ENCODE measurements at places on chromosomes 7 and 10.

GRCh38 chr7:24793982-24794648 lies 36.9 kb upstream of the GSDME start:
- no peak for DNase-seq

- no peak for DNase-seq
Measured at GRCh38 chr10:89278034-89278535, 23.8 kb upstream of the IFIT2 start.

DNA sequence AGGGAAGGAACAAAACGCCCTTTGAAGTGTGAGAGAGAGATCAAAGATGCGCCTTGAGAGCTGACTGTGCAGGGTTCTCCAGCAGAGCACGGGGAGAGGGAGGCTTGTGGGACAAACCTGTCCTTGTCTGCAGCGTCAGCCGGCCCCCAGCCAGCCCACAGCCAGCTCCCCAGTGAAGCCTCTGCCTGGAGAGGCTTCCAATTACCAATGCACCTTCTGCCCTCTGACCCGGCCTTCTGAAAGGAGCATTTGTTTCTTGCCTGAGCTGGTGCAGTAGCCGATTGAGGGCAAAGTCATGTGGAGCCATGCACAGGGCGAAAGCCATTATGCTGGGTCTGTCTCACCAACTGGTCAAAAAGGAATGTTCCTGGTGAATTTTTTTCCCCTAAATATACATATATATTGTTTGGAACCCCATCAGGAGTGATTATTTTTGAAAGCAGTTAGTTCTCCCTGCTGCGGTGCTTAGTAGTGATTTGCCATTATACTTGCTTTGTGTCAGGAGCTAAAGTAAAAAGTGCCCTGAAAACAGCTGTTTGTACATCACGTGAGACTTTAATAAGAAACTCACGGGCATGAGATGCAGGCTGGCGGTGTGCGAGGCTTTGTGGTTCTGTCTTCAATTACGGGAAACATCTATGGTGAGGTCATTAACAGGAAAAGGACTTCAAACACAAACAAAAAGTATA lies 268.6 kb downstream of the KLF6 start:
- no peak for DNase-seq

DNA sequence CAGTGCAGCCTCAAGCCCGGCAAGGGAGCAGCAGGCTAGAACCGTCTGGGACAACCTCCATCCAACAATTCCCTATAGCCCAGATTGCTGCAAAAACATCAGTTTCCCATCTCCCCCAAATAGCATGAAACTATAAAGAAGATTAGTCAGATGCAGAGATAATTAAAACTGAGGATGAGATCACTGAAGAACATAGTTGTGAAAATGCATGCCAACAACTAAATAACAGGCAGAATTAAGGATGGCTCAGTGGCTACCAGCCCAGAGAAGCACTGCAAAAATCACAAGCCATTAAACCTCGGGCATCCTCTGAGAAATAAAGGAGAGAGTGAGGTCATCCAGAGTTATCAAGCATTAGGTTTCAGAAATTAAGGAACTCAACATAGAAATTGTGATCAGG lies 427.1 kb downstream of the TNS3 start:
- no peak for DNase-seq

GRCh38 chr7:2402687-2403013 lies 761 bp upstream of the CHST12 start:
- no peak for DNase-seq

GRCh38 chr7:80060218-80060806 lies 74.3 kb upstream of the GNAI1 start:
- DNase-seq: no peak

DNA sequence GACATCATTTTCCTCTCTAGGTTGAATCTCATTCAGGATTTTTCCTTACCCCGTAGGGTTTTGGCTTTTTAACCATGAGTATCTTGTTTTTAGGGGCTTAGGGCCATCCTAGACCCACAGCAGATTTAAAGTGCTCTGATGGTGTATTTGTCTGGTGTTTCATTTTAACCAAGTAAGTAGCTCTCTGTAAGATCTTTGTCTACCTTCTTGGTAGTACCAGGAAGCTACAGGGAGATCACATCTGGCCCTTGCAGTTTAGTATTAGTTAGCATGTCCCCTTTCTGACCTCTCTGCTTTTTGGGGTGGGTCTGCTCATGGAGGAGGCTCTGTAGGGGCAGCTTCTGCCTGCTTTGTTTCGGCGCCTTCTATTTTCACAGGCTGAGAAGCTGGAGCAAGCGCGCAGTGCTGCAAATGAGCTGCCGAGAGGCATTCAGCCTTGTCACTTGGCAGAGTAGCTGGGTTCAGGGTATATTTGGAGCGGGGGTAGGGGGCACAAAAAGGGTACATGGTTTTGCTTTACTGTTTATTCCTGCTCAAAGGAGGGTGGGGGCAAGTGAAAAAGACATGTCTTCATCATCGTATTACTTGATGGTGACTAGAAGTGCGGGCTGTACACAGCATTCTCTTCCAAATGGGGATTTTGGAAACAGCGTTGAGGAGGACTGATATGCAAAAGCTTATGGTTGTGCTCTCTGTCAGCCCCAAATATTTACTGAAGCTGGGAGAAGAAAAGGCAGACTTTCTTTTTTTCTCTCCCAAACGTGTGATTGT lies 146.3 kb downstream of the CELF2 start:
- DNase-seq: no peak

- no peak for DNase-seq
Measured at GRCh38 chr7:133552079-133552478, 299.2 kb downstream of the EXOC4 start.

DNA sequence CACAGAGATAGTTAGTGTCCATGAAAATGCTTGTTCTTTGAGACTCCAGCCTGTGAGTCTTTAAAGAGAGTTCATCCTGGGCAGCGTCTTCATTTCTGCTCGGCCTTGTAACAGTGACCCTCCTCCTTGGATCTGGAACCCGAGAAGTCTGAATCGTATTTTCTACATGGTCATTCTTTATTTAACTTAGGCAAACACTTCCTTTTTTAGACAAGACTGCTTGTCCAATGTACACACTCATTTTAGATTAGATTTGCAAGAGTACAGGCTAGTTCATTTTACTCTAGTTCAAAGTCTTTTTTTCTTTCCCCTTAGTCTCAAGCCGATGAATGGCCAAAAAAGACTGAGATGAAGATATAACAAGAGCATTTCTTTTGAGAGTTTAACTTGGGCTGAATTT lies 133.5 kb downstream of the CHN2 start:
- no peak for DNase-seq

DNA sequence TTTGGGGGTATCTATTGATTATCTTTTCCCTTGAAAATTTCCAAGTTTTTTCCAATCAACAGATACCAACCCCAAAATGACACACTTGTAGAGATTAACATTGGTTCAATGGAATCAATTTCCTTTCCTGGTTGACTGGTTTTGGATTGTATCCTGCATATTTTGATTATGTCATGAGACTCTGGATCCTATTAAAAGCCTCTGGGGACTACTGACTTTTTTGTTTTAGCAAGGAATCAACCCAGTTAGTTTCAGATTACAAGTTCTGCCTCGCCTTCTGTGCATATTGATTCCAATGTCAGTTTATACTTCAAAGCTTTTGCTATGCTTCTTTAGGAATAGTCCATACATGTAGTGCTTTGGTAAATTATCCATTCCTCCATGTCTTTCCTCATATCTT lies 29.2 kb downstream of the COPG2 start:
- DNase-seq: no peak

DNA sequence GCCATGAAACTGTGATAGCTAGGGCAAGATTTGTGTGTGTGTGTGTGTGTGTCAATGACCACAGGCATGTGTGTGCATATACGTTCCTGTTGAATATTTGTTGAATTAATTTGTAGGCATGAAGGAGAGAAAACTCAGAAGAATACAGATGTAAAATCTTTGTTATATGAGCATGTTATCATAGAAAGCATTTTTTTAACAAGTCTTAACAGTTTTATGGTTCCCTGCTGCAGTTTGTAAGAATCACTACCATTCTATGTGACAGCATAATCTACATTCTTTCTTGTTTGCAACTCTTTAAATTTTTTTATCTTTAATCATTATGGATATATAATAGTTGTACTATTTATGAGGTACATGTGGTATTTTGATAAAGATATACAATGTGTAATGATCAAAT lies 130.3 kb downstream of the CD36 start:
- no peak for DNase-seq

DNA sequence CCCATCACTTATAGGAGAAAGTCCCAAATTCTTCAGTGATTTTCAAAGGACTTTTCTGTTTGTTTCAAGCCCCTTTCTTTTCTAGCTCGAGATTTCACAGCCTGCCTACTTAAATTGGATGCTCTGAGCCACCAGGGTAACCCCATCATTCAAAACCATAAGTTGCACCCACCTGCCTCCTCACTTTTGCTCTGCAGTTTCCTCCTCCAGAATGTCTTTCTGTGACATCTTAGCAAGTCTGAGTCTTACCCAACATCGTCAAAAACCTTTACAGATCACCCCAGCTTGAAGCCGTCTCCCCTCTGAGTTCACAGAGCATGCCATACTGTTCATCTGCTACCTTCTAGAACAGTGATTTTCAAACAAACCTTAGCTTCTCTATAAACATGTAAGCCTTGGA lies 64.3 kb upstream of the CACNB2 start:
- no peak for DNase-seq

GRCh38 chr7:441684-442421 lies 77.8 kb downstream of the PDGFA start:
- DNase-seq: no peak

GRCh38 chr10:75208181-75208580 lies 2.4 kb upstream of the VDAC2 start:
- DNase-seq: no peak

GRCh38 chr10:26472492-26472778 lies 34.3 kb downstream of the APBB1IP start:
- DNase-seq: no peak

GRCh38 chr10:131277969-131278368 lies 33.6 kb downstream of the TCERG1L start:
- DNase-seq: no peak

DNA sequence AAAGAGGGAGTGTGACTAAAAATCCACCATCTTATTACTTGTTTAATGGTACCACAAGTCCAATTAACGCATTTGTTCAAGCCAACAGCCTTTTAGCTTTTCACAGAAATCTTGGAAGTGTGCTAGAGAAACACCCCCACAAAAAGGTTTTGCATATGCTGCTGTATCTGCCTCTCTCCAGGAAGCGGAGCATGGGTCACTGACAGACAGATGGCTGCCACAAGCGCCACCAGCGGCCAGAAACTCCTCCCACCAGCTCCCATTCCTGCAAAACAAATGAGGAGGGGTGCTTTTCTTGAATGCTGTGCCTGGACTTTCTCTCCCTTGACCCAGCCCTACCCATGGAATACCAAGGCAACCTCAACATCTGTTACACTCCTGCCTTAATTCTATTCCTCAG lies 176.3 kb upstream of the LRGUK start:
- no peak for DNase-seq

DNA sequence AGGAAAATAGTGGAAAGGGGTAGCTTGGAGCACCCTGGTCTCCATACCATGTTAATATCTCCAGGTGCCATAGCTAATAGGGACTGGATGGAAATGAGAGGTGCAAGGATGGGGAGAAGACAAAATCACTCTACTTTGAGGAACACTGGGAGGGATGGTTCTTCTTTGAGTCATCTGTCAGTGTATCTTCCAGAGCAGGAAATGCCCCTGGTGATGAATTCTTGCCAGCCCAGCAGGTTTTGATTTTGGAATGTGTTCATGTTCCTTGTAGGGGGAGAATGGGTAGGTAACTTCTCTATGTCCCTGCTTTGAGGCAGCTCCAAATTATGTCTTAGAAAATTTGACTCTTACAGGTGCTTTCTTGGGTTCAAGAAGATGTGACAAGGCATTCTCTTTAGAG lies 177.0 kb upstream of the GLI3 start:
- DNase-seq: no peak

GRCh38 chr10:48497780-48498770 lies 106.8 kb downstream of the ARHGAP22 start:
- no peak for DNase-seq

DNA sequence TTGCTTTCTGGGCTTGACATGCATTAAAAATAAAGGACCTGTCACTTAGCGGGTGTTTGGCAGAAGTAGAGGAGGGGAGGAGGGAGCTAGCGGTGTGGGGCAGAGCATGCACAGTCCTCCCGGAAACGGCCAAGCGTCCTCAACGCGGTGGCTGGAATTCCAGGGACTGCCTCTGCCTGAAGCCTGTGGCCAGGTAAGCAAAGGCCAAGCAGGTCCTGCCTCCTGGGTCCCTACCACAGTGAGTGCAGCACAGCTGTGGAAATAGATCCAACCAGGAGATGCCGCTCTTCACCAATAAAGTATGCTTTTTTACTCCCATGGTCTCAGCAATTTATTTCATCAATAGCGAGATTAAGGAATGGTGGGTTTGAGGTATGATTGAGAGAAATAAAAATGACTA lies 323.4 kb downstream of the WDR37 start:
- DNase-seq: no peak

GRCh38 chr10:13511409-13511808 lies 17.4 kb downstream of the BEND7 start:
- DNase-seq: no peak

GRCh38 chr7:23680414-23681405 lies 711 bp downstream of the FAM221A start:
- DNase-seq: no peak

GRCh38 chr7:128360359-128360678 lies 1.2 kb downstream of the PRRT4 start:
- no peak for DNase-seq

- DNase-seq: no peak
Measured at GRCh38 chr10:119997429-119997828, 104.9 kb downstream of the SEC23IP start.

DNA sequence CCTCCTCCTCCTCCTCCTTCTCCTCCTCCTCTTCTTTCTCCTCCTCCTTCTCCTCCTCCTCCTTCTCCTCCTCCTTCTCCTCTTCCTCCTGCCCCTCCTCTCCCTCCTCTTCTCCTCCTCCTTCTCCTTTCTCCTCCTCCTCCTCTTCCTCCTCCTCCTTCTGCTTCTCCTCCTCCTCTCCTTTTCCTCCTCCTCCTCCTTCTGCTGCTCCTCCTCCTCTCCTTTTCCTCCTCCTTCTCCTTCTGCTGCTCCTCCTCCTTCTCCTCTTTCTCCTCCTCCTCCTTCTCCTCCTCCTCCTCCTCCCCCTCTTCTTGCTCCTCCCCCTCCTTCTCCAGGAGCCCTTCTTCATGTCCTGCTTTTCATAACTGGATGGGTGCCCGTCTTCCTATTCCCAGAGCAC lies 12.2 kb downstream of the PLXNA4 start:
- DNase-seq: no peak

DNA sequence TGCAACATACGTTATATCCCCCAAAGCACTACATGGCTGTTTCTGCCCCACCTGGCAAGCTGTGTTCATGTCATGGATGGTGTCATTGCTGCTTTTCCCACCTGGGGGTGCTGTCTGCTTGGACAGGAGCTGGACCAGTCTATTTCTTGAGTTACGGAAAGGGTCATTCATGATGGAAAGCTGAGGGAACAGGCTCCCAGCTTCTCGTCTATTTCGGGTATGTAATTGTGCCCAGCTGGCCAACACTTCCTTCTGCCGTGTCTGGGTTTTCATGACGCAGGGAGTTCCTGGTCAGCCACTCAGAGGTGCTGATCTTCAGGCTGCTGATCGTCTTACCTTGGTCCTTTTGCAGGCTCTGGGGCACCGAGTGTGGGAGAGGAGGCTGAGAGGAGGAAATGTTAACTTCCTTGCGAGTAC lies 8.6 kb downstream of the BTBD16 start:
- no peak for DNase-seq

All from bone marrow (tissue), 2 donors.